ENCODE measurements at places on chromosomes 13 and 19.

GRCh38 chr13:114079601-114080536 is 52.6 kb downstream of the RASA3 start:
- no peak for DNase-seq

- DNase-seq = peak; percentile 96
Observed at GRCh38 chr19:4759388-4760284, 31.9 kb upstream of the FEM1A start.

DNA sequence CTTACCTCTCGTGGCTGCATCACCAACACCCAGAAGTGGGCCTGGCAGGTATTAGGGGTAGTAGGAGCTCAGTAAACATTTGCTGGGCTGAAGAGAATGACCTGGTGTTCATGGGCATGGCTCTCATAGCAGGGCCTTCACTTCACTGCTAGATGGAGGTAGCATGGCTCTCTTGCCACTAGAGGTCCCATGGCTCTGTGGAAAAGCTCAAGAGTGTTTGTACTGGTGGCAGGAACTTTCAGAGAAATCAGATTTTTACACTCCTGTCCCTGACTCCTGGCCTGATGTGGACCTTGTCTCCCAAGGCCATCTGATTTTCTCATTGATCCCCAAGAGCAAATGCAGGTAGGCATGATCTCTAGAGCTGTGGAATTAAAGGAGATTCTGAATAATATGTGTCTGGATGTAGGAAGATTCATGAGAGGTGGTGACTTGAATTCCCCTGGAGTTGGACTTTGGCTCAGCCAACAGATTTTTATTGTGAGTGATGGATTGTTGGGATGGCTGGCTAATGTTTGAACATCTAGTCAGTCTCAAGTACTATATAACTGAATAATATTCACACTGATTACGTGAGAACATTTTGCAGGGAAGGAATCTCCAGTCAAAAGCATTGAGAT is 5.7 kb downstream of the ZNF574 start:
- DNase-seq = peak; percentile 43

- no peak for DNase-seq
Observed at GRCh38 chr13:91383836-91384235, 14.6 kb upstream of the GPC5 start.

- peak; percentile 71 for DNase-seq
Observed at GRCh38 chr19:38003438-38004185, 96.6 kb downstream of the SIPA1L3 start.

DNA sequence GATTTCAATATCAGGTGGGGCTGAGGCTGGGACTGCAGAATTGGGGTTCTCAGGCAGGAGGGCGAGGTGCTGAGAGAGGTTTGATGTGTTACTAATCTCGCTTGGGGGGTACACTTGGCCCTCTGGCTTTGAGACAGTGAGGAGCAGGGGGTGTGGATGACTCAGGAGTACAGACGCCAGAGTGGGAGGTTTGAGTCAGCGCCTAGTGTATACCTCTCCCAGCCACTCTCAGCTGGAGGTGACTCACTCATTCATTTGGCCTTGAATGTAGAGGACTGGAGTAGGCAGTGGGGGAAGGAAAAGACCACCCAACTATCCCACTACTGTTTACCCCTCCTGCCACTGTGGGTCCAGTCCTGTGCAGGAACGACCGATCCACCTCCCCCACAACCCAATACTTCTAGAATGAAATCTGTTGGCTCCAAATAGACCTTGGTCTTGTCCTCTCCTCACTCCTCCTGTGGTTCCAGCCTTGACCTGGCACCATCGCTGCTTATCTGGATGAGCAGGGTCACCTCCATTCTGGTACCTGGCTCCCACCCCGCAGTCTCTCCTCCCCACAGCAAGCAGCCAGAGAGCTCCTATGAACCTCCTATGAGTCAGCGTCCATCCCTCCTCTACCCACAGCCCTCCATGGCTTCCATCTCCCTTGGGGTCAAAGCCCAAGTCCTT is 20.1 kb upstream of the ZNRF4 start:
- DNase-seq = peak; percentile 85

GRCh38 chr19:4108767-4109625 is 14.9 kb downstream of the MAP2K2 start:
- no peak for DNase-seq

GRCh38 chr19:3302755-3303154 is 63.6 kb upstream of the NFIC start:
- DNase-seq = no peak
